ENCODE measurements at places on chromosomes 16 and 17.

DNA sequence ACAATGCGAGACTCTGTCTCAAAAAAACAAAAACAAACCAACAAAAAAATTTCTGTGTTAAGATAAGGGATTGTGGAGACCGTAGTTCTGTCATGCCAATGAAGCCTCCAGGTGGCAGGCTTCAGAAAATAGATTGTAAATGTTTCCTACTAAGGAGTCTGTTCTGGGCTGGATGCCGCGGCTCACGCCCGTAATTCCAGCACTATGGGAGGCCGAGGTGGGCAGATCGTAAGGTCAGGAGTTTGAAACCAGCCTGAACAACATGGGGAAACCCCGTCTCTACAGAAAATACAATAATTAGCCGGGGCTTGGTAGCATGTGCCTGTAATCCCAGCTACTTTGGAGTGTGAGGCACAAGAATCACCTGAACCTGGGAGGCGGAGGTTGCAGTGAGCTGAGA, 4.4 kb upstream of the SNX29 start:
- peak; percentile 29 for DNase-seq

DNA sequence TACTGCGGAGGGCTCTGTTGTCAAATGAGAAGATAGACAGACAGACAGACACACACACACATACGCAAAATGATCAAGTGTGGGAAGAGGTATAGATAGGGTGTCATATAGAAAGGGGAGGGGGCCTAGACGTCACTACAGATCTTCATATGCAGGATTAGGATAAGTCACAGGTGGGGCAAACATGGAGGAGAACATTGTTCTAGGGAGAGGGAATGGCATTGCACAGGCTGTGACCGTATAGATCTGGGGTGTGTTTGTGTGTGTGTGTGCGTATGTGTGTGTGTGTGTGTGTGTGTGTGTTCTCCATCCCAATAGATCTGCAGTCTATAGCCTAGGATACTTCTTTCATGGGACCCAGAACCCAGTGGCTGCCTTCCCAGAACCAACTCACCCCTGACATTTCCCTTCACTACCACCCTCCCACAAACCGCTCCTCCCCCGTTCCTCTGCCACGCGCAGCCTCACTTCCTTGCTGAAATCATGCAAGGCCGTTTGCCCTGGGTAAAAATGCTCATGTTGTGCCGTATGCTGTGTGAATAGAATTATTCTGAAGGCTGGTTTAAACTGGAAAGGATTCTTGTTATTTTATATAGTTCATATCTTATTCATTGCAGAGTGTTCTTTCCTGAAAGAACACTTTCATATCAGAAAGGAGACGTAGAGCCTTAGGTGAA, 50.5 kb upstream of the CCL1 start:
- DNase-seq = peak; percentile 10

DNA sequence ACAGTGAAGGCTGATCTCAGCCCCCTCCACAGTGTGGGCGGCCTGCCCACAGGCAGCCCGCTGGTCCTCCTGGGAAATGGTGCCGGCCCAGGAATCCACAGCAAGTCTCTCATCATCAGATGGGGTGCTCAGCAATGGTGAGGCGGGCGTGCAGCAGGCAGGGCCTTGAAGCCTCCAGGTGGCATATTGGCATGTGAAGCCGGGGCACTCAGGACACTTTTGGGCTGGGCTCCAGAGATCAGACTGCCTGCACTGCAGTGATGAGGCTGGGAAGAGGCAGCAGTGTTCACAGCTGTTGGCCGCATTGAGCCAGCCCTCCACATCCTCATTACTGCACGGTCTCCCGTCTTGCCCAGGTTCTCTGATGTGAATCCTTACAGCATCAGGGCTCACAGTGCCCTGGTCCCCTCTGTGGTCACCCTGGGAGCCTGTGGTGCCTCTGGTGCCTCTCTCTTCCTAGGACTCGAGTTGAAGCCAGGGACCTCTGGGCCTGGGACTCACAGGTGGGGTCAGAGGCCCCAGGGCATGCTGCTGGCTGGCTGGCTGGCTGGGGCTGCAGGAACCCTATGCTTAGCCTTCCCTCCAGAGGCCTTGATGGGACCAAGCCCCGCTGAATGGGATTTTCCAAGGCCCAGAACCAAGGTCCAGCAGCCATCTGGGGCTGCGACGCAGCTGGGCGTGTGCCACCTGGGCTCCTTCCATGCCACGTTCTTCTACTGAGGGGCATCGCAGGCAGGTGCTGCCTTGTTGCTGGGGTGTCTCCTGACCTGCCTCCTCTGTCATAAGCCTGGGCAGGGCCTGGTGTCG, 48.6 kb downstream of the TNFRSF13B start:
- DNase-seq = no peak

DNA sequence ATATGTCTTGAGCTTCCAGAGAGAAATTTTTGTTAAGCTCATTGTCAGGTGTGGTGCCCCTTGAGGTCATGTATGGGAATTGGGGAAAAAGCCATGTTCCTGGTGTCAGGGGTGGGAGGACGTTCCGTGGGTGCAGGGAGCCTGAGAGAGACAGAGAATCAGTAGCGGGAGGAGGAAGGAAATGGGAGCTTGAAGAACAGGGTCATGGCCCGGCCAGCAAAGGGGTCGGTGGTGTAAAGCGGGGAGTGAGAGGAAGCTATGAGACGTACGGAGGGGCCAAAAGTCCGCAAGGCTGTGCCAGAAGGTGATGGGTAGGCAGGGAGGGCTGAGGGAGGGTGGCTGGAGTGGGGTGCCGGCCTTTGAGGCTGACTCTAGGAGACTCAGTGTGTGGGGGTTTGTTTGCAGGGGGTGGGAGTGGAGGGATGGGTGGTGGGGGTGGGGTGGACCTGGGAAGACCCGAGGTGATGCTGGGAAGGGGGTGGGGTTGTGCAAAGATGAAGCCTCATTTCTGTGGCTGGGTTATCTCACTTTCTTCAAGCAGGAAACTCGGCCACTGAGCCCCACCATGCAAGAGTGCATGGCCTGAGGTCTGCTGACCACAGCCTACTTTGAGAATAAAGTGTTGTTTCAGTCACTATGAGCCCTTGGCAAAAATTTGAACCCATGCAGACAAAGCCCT, 63.6 kb downstream of the PLCG2 start:
- no peak for DNase-seq

DNA sequence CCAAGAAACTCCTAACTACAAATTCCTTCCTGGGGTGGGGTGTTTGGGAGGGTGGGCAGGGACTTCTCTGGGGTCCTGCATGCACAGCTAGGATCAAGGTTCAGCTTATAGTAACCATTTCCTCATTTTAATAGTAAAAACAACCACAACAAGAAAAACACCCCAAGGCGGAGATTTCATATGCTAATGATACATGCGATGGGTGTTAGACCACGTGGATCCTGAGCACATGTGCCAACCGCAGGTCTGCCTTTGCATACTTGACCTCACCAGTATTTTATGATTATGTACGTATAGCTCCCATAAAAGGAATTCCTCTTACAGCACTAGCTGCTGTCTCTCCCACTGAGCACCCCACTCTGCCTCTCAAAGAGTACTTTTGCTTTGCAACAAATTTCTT, 1.9 kb downstream of the KRTAP4-11 start:
- DNase-seq = no peak

DNA sequence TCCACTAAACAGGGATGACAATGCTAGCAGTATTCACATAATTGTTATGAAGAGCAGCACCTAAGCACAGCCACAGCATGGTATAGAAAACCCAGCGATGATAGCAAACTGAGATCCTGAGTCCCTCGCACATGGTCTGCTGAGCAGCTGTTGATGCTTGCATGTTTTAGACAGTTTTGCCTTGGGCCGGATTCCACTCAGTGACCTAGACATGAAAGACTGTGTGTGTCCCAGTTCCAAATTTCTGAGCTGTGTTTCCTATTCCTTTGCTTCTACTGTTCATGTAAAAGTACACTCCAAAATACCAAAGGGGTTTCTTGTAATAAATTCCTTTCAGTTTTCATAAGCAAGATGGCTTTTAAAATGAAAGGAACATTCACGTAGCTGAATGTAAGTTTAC, 30.8 kb upstream of the CMTR2 start:
- DNase-seq = no peak

GRCh38 chr16:65375651-65376050, 253.8 kb upstream of the CDH11 start:
- DNase-seq = no peak

DNA sequence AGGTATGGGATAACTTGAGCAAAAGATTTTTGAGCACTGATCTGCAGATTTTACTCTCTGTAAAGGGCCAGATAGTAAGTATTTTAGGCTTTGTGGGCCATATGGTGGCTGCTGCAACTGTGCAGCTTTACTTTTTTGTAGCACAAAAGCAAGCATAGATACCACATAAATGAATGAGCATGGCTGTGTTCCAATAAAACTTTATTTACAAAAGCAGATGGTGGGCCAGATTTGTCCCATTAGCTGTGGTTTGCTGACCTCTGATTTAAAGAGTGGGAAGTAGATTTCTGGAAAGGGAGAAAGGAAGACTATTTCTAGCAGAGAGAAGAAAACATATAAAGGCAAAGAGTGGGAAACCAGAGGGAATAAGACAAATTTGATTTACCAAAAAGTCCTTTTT, 298.5 kb upstream of the HSBP1 start:
- no peak for DNase-seq

GRCh38 chr17:37567137-37567536, 42.1 kb downstream of the SYNRG start:
- DNase-seq = no peak

DNA sequence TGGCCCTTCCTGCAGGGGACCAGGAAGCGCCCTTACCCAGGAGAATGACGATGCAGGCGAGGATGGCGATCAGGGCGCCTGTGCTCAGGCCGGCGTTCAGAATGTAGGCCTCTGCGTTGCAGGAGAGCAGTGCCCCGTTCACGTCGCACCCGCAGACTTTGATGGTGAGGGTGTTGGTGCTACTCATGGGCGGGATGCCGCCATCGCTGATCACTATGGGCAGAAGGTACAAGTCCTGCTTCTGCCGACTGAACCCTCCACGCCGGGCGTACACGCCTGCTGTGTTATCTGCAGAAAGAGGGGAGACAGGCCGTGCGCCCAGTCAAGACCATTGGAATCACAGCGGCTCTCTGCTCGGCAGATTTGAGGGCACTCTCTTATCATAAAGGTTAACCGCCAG, 171.1 kb downstream of the CDH11 start:
- DNase-seq = no peak

DNA sequence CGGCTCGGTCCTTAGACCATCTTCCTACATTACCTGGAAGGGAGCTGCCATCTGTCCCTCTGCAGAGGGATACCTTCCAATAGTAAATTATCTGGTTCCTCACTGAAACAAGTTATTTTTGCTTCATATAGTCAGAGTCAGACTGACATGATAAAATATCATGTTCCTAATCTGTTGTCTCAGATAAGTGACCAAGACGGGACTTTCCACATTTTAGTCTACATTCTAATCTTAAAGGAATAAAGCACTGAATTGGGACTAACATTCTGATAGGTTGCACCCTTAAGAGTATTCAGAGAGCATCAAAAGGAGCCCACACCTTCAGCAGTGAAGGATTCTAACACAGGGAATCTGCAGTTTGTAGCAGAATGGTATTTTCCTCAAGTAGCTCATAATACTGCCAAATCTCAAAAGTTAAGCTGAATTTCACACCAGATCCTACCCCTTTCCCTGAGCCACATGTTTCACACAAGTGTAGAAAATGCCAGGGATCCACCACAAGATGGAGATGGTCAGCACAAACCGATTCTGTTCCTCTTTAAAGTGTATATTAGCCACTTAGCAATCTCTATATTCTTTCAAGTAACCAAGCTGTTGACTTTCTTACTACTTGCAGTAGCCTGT, 13.4 kb downstream of the GINS2 start:
- DNase-seq = peak; percentile 66

DNA sequence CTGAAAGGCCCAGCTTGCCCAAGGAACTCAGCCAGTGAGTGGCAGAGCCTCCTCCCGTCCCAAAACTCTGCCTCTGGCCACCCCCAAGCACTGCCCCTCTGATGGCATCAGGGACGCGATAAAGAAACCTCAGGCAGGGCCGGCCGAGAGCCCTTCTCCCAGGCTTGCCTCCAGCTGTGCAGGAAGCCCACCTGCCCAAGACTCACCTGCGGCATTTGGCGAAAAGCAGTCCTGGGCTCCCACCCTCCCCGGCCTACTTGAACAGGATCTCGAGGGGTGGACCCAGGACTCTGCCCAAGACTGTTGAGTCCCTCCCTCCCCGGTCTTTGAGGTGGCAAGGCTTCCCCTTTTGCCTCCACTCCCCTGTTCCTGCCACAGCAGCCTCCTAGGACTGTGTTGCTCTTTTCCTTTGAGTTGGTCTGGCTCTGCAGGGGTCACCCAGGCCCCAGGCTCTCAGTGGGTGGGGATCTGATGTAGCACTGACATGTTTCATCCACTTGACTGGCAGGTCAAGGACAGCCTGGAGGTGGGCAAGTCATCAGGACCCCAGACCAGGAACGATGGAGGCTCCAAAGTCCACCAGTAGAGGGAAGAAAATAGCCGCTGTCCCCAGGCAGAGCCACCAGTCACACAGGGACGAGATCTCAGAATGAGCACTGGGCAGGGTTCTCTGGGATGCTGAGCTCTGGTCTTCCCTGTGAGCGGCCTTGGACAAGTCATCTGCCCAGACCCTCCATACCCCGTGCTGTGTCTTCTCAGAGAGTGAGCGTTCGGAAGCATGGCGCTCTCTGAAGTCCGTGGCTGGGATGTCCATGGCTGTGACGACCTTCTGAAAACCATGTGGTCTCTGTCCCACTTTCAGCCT, 111.0 kb upstream of the TNRC6C start:
- DNase-seq = no peak

GRCh38 chr16:66039793-66040192, 326.7 kb upstream of the CDH5 start:
- no peak for DNase-seq

DNA sequence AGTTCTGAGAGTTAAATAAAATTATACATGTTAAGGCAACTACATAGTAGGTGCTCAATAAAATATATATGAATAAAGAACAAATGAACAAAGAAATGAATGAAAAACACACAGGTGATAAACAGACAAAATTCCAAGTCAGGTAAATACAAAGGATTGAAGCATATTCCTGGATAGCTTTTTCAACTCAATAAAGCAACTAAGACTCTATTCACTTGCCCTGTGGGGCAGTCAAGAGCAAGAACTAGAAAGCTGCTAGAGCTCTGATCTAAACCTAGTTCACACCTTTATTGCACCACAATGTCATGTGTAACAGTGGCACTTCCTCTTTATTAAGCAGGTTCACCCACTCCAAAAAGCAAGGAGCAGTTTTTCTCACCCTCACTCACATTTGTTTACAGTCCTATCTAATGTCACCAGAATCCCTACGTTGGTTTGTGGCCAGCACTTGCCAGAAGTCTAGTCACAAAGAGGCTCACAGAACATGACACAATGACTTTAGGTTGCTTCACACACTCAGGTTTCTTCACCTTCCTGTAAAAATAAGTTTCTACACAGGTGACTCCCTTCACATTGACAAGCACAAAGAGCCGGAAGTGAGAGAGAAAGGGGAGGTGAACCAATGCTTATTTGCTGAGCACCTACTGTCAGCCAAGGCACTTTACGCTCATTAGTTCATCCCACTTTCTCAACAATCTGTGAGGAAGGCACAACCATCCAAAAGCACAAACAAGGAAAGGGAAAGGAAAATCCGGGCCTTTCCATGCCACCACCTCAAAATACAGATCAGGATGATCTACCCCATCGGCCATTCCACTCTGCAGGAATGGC, 70.8 kb downstream of the XPO6 start:
- peak; percentile 21 for DNase-seq
